ENCODE measurements at places on chromosomes 7 and 10.

DNA sequence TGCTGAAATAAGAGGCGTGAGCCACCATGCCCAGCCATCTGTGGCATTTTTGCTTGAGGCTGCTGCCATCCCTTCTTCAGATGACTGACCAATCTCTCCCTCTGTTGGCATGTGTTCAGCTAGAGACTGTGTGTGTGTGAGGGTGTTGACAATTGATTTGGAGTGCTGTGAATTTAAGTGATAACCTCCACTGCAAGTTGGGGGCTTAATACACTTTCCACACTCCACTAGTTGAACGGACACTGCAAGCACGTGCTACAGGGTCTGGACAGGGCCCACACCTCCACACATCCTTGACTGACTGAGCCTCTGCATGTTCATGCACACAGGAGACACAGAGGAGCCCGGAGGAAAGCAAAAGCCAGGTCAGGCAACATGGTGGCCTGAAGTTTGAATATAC is 51.3 kb downstream of the BRAF start:
- DNase-seq: no peak

DNA sequence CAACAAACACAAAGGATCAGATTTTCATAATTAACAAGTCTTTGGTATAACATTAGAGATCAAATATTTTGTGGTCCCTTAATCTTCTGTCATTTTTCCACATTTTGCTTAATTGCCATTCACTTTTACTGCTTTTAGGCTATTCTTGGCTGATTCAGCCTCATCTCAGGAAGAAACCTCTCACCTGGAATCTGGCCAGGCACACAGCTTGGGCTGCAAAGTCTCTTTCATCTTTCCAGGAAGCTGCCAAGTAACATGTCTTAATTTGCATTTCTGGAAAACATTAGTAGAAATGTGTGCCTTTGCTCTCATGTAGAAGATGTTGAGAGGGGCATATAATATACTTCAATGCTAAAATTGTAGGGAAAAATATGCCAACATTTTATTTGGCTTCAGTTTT is 174.2 kb upstream of the STEAP4 start:
- DNase-seq: no peak

DNA sequence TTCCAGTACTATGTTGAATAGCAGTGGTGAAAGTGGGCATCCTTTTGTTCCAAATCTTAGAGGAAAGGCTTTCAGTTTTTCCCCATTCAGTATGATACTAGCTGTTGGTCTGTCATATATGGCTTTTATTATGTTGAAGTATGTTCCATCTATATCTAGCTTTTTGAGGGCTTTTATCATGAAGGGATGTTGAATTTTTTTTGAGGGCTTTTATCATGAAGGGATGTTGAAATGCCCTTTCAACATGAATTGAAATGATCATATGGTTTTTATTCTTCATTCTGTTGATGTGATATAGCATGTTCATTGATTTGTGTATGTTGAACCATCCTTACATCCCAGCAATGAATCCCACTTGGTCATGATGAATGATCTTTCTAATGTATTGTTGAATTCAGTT is 75.3 kb downstream of the KIF20B start:
- DNase-seq: no peak

DNA sequence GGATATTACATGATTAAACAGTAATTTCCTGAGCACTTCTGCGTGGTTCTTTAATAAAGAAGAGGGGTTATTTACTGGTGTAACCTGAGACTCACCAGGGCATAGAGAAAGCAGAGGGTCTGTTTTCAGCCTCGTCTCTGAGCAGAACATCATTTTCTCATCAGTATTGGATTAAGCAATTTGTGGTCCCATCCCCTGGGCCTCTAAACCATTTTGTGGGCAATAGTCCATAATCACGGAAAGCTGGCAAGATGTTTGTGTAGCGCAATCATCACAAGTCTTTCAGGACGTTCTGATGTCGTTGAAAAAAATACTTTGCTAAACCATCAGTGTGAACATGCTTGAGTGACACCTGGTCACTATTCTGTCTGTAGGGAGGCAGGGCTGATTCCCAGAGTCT is 37.1 kb upstream of the SEC61G start:
- DNase-seq: no peak

- DNase-seq: no peak
Measured at GRCh38 chr10:4606856-4607636, 219.0 kb upstream of the AKR1E2 start.

GRCh38 chr7:33422141-33422540 is 292.8 kb downstream of the BBS9 start:
- no peak for DNase-seq

GRCh38 chr10:72785409-72785808 is 93.5 kb downstream of the MCU start:
- no peak for DNase-seq

GRCh38 chr7:94907026-94907810 is at the start of gene PPP1R9A:
Gene PPP1R9A, plus strand, starts transcription at chr7:94907594. Its CDS starts 2,520 bp downstream, at chr7:94910114.
- DNase-seq: no peak

DNA sequence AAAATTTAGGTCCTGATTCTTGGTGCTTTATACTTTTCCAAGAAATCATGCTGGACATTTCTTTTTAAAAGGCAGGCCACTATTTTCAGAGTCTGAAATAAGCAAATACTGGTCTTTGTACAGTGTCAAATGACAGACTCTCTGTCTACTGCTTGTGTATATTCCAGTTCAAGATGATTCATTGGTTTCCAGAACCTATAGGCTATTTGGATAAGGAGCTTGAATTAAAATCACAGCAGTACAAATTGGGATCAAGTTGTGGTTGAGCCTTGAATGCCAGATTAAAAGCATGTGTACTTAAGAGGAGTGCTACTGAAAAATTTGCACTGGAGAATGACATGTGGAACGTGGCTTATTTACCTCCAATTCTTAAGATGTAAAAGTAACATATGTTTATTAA is 10.7 kb downstream of the KMT2E start:
- no peak for DNase-seq

GRCh38 chr10:104028823-104029520 is 56.7 kb downstream of the COL17A1 start:
- DNase-seq: no peak

DNA sequence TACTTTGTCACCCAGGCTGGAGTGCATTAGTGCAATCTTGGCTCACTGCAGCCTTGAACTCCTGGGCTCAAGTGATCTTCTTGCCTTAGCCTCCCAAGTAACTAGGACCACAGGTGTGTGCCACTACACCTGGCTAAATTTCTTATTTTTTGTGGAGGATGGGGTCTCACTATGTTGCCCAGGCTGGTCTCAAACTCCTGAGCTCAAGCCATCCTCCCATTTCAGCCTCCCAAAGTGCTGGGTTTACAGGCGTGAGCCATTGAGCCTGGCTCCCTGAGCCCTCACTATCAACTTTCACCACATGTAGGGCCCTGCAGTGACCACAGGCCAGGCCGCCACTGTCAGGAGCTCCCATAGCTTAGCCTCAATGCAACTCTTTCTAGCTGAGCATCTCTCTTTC is 110.2 kb downstream of the CUL2 start:
- DNase-seq: no peak

DNA sequence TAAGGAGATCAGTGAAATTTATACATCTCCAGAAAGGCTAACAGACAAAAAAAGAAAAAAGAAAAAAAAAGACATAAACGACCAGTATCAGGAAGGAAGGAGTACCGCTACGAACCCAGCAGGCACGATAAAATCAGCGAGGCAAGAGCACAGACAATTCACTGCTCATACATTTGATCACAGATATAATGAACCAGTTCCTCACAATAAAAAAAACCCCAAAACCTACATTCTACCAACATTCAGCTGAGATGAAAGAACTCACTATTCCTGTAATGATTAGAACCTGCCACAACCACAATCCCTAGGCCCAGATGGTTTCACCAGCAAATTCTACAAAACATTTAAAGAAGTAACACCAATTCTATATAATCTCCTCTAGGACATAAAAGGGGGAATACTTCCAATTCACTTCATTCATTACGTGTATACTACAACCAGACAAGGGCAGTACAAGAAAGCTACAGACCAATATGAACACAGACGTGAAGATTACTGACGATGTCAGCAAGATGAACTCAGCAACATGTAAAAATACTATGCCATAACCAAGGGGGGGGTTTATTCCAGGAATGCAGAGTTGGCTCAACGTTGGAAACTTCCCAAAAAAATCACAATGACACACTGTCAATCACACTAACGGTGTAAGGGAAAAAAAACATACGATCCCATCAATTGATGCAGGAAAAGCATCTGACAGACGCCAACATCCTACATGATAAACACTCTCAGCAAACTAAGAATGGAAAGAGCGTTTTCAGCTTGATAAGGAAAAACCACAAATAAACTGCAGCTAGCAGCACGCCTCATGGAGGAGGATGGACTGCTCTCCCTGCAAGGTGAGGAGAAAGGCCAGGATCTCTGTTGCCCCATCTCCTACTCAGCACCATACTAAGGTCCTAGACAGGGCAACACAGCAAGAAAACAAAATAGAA is 256.2 kb downstream of the ELFN1 start:
- no peak for DNase-seq
